ENCODE measurements at places on chromosomes 12 and 14. TPM values are rescaled to one million over a fixed set of nuclear protein-coding genes. Genes with fewer than 3 reads are reported as not detected.

PLD4 gene
- total RNA-seq = 0.65 TPM

FGF23 gene
- not detected for total RNA-seq

CCER1 gene
- not detected for total RNA-seq

SRSF9 gene
- total RNA-seq = 167 TPM

STXBP6 gene
- 199 TPM for total RNA-seq

SLC10A1 gene
- not detected for total RNA-seq

HIF1A gene
- 1,466 TPM for total RNA-seq

DBX2 gene
- not detected for total RNA-seq

CCDC197 gene
- not detected for total RNA-seq

CNTN1 gene
- total RNA-seq = not detected

TUBA1C gene
- total RNA-seq = 908 TPM

ERBB3 gene
- total RNA-seq = 74.6 TPM

RSRC2 gene
- 51.4 TPM for total RNA-seq

RERG gene
- not detected for total RNA-seq

RNASE4 gene
- 20.0 TPM for total RNA-seq

TSFM gene
- total RNA-seq = 10.6 TPM

GNG2 gene
- not detected for total RNA-seq

KRT75 gene
- total RNA-seq = not detected

RNF212B gene
- not detected for total RNA-seq

PTHLH gene
- 3.9 TPM for total RNA-seq

RTL1 gene
- not detected for total RNA-seq

PPP1R1A gene
- total RNA-seq = not detected

PLBD1 gene
- 7.1 TPM for total RNA-seq

TPH2 gene
- not detected for total RNA-seq

FAM222A gene
- total RNA-seq = 0.39 TPM

PRPF39 gene
- total RNA-seq = 39.4 TPM

NTS gene
- not detected for total RNA-seq

KRT2 gene
- not detected for total RNA-seq

KRT78 gene
- not detected for total RNA-seq

NEUROD4 gene
- not detected for total RNA-seq

LMNTD1 gene
- total RNA-seq = not detected

AJUBA gene
- 70.4 TPM for total RNA-seq

CELA1 gene
- total RNA-seq = not detected

NPAS3 gene
- total RNA-seq = 1.6 TPM

TMEM63C gene
- 14.7 TPM for total RNA-seq

LTBP2 gene
- 157 TPM for total RNA-seq

CCDC88C gene
- not detected for total RNA-seq

SMIM41 gene
- total RNA-seq = 0.39 TPM

SOAT2 gene
- not detected for total RNA-seq

EFS gene
- total RNA-seq = 43.8 TPM

PRPH gene
- not detected for total RNA-seq

CPNE6 gene
- total RNA-seq = not detected

KRT82 gene
- total RNA-seq = not detected

FBLN5 gene
- 4.2 TPM for total RNA-seq

KRT8 gene
- 3,634 TPM for total RNA-seq

TMEM121 gene
- total RNA-seq = 3.9 TPM

RNU4-1 gene
- total RNA-seq = under 0.01 TPM

IFNG-AS1 gene
- total RNA-seq = not detected

AGAP2 gene
- 0.39 TPM for total RNA-seq

PAPOLA gene
- 117 TPM for total RNA-seq

VRTN gene
- total RNA-seq = not detected

GPR137C gene
- total RNA-seq = 0.39 TPM

KIAA0586 gene
- 10.2 TPM for total RNA-seq

Data from placental epithelial cell (primary cell).